Omental fat pad (tissue), 4 donors: ENCODE measurements at places on chromosomes 11 and 22.

DNA sequence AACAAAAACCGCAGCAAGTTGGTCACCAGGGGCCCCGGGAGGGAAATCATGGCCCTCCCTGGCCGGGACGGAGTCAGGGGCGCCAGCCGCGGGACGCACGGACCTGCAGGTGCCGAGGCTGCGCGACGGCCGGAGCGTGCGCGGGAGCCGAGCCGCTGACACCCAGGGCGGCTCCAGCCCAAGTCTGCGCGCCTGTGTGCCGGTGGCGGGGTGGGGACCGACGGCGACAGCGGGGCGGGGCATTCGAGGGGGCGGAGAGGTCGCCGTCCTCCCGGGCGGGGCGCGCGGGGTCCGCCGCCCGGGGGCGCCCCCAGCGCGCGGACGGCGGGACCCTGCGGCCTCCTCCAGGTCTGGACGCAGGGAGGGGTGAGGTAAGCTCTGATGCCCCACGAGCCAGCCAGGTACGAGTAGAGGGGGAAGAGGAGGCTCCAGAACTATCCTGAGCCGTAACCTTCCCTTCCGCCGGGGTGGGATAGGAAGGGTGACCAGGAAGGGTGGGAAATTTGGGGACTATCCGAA, at the start of gene ESAM:
Gene ESAM (minus strand): TSS at position 186 of the 519 bp plus-strand sequence. CDS start 136 bp downstream, at position 50.
- no peak for DNase-seq

- DNase-seq, result peak; percentile 35
Measured at GRCh38 chr11:45857961-45858474, 10.7 kb downstream of the CRY2 start.

DNA sequence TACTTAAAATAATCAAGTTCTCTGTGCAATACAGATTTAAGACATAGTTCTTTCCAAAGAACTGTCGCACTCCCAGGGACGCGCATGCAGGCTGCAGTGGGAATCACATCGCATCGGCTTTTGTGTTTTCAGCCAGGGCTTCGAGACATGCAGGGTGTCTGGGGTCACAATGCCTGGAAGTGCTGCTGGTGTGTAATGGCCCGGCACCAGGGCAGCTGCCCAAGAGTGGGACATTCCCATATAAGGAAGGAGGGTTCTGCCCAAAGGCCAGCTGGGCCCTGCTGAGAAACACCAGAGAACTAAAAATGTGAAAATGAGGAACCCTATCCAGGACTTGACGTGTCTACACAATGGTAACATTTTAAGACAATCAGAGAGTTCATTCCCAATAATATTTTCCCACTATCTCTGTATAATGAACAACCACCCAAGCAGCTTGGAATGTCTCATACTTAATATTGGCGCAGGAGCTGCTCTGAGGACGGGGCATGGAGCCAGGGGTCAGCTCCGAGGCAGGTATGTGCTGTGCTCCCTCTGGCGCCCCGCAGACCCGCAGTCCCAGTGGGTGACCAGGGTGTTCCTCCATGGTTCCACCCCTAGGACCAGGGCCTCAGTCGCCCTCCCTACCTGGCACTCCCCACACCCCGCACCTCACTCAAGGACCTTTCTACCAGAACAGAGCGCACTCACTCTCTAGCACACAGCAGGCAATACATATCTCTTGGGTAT, 11.3 kb downstream of the MCAT start:
- DNase-seq, result no peak

DNA sequence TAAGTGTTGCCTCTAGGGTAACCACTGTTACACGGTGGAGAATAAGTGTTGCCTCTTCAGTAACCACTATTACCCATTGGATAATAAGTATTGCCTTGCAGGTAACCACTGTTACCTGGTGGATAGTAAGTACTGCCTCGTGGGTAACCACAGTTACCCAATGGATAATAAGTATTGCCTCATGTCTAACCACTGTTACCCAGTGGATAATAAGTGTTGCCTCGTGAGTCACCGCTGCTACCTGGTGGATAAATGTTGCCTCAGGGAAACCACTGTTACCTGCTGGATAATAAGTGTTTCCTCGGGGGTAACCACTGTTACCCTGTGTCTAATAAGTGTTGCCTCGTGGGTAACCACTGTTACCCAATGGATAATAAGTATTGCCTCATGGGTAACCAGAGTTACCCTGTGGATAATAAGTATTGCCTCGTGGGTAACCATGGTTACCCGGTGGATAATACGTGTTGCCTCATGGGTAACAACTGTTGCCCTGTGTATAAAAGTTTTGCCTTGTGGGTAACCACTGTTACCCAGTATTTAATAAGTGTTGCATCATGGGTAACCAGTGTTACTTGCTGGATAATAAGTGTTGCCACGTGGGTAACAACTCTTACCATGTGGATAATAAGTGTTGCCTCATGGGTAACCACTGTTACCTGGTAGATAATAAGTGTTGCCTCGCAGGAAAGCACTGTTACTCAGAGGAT, 12.3 kb upstream of the NXPE4 start:
- no peak for DNase-seq

DNA sequence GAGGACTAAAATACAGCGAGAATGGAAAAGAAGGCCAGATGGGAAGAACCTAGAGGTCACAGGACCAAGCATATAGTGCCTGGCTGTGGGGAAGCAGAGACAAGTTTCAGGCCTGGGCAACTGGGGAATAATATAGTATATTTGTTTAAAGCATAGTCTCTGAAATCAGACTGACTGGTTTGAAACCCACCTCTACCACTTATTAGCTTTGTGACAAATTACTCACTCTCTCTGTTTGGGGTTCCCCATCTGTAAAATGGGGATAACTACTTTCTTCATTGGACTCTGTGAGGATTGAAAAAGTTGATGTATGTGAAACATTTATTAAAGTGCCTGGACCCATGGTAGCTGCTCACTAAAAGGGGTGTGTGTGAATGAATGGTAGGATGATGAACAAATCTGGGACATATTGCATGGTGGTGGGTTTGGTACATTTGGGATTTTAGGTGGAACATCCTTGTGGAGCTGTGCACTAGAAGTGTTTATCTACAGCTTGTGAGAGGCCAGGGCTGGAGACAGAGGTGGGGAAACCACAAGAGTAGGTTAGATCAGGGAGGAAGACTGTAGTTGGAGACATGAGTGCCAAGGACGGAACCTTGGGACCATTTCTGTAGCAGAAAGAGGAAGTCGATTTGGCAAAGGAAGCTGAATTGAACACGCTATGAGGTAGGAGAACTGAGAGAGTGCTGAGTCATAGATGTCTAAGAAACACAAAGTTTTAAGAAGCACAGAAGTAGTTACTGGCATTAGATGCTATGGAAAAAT, 52.6 kb downstream of the SWAP70 start:
- no peak for DNase-seq

DNA sequence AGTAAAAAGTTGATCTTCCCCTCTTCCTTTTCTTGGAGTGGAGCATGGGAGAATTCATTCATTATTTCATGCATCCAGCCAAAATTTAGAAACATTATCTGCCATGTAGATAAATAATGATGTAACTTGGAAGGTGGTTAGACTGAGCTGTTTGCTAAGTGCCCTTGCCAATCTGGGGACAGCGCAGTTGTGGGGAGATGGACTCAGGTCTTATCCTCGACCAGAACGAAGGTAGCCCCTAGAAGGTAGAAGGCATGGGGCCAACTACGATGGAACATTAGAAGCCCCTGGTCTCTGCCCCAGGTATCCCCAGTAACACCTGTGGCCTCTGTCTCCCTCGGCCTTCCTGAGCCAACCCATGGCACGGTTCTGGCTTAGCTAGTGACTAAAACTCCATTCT, 53.0 kb upstream of the TIMP3 start:
- no peak for DNase-seq

GRCh38 chr11:128920666-128921065, 22.0 kb downstream of the TP53AIP1 start:
- no peak for DNase-seq

GRCh38 chr11:35210876-35211546, 72.0 kb downstream of the CD44 start:
- DNase-seq, result no peak

GRCh38 chr22:44393066-44393465, 80.3 kb upstream of the SHISAL1 start:
- peak; percentile 18 for DNase-seq

DNA sequence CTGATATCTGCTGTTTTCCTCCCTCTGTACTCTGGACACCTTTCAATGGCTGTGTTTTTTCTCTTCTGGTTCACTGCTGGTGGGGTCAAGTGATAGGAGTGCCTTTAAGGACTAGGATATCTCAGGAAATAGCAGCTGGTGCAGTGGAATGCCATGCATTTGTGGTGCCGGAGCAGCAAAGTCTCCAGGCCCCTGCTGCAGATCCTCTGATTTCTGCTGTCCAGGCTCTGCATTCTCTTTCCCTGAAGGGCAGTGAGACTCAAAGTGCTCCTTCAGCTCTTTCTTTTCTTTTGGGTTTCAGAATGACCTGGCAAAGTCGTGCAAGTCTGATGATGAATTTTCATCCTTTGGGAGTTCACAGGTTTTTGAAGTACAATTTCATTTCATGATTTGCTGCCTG, 774.3 kb downstream of the FAM181B start:
- no peak for DNase-seq

DNA sequence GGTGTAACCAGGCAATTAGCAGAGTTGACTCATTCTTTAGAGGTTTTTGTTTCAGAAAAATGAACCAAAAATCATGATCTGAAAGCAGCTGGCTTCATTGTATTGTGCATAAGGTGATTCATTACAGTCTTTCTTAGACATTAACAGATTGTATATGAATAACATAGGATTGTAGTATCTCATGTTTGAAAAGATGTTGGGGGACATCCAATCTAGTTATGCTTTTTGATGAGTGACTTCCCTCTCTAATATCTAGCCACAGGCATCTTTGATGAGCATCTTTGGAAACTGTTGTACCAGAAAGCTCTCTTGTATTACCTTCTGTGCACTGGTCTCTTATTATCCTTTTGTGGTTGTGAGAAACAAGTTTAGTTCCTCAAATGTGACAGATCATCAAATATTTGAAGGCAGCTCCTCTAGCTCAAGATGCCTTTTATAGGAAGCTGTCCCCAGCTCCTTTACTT, 8.3 kb downstream of the GRK3 start:
- no peak for DNase-seq

DNA sequence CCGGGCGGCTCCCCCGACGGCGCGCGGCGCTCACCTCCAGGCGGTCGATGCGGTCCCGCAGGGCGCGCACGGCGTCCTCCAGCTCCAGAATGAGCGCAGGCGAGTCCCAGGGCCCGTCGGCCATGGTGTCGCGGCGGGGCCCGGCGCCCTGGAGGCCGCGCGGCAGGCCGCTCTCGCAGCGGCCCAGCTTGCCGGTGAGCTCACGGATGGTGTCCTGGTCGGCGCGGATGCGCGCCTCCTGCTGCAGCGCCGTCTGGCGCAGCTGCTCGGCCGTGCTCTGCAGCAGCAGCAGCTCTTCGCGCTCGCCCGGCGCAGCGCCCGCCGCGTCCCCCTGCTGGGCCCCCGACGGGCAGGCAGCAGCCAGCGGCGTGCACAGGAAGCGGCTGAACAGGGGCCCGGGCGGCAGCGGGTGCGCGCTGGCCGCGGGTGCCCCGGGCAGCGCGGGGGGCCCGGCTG, 599 bp downstream of the NPTXR start:
- DNase-seq, result no peak

- no peak for DNase-seq
Measured at GRCh38 chr22:31138126-31138525, 2.2 kb downstream of the PLA2G3 start.

DNA sequence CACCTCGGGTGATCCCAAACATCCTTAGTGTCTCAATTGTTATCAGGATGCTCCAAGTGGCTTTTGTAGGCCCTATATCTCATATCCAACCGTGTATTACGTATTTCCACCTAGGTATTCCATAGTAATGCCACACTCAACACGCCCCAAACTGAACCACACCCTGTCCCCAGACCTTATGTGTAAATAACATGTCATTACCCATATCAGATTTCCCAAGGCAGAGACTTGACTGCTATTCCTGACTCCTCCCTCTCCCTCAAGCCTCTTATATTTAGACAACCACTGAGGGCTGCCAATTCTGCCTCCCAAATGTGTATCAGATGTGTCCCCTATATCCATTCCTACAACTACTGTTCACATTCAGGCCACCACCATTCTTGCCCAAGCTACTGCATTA, 132.8 kb upstream of the NCAM1 start:
- DNase-seq, result no peak

DNA sequence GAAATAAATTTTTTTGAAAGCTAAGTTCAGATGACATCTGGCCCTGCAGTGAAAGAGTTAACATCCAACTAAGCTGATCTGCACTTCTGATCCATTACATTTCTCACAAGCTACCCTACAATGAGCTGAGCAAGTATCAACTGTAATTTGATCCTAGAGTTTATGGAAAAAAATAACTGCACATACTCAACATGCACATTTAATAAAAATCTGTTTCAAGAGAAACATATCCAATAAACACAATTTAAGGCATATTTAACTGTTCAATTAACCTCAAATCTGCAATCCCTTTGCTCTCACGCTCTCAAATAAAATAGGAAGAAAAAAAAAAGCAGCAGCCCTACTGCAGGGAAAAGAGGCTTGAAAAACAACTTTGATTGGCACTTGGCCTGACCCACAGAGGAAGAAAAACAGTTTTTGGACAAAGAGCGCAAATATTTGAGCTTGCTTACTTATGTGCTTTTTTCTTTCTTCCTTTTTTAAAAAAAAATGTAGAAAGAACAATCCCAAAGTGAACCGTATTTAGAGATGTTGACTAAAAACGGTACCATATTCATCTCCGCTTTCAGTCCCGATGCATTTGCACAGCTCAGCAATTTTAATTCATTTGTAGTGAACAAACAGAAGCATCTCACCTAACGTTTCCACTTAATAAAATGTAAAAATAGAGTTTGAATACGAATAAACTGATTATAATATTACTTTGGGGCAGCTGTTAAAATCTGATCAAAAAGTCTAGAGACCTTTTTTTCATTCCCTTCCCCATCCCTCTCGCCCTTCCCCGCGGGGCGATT, 1.6 kb downstream of the SESN3 start:
- no peak for DNase-seq

DNA sequence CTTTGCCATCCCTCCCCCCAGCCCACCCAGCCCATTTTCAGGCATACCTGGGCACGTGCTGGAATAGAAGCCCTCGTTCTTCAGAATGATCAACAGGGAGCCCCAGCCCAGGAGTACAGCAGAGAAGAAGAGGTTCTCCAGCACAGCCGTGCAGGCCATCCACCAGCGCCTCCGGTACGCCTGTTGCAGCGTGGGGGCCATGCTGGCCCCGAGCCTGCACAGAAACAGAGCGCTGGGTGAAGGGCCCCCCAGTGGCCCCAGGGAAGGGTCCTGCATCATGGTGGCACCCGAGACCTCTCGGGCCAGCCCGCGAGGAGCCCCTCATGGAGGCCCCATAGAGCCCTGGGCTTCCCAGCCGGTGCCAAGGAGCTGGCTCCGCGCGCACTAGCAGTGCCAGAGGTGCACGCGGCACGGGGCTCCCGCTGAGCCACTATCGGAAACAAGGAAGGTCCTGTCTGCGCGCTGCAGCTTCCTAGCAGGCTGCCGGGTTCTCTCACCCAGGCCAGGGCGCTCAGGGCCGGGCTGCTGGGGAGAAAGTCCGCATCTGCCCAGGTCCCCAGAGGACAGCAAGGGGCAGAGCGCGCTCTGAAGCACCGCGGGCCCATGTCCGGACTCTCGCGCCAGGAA, 1.5 kb downstream of the SLC43A1 start:
- no peak for DNase-seq
